NCI-H1048 (cell line): ENCODE measurements at places on chromosomes 16 and 17.

- DNase-seq: no peak
These were observed 1.4 kb downstream of the RETREG3 start for GRCh38 chr17:42607769-42608168.

- DNase-seq: no peak
These were observed 2.3 kb downstream of the LIMD2 start for GRCh38 chr17:63697341-63698286.

- no peak for DNase-seq
These were observed 2.5 kb downstream of the SSH2 start for GRCh38 chr17:29927546-29927945.

GRCh38 chr17:68396226-68397107 is 60.8 kb downstream of the WIPI1 start:
- no peak for DNase-seq

GRCh38 chr16:1781254-1781653 is 1.1 kb downstream of the SPSB3 start:
- DNase-seq: no peak

GRCh38 chr17:35011671-35012216 is 31.4 kb downstream of the LIG3 start:
- no peak for DNase-seq

DNA sequence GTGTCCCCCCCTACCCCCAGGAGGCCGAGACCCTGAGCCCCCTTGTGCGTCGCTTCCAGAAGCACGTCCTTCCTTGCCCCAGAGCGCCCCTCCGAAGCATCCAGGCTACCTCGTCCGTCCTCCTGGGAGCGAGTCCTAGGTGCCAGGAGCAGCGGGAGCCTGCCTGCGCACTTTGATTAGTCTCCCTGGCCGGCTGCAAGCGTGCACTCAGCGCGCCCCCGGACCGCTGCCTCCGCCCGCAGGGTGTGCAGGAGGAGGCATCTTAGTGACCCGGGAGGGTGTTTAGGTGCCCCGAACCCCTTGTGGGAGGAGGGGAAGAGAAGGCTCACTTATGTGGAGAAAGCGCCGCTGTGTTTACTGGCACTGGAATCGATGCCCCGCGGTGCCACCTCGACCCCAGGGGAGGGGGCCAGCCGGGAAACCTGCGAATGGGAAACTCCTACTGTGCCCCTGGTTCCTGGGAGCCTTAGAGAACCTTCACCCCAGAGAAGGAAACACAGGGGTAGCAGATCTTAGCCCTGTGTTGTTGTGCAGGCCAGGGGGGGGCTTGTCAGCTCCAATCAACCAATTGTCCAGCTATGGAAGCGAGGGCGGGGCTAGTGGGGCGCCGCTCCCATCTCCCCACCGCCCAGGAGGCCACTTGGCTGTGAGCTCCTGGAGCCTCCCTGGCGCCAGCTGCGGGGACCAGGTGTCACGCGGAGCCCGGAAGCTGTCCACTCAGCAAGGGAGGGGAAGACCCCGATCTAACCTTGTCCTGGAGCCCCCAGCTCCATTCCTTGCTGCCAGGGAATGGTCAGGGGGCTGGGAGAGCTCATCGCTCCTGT is 922.8 kb upstream of the EEF2KMT start:
- DNase-seq: no peak

GRCh38 chr16:83599789-83600462 is 207.9 kb upstream of the HSBP1 start:
- no peak for DNase-seq

DNA sequence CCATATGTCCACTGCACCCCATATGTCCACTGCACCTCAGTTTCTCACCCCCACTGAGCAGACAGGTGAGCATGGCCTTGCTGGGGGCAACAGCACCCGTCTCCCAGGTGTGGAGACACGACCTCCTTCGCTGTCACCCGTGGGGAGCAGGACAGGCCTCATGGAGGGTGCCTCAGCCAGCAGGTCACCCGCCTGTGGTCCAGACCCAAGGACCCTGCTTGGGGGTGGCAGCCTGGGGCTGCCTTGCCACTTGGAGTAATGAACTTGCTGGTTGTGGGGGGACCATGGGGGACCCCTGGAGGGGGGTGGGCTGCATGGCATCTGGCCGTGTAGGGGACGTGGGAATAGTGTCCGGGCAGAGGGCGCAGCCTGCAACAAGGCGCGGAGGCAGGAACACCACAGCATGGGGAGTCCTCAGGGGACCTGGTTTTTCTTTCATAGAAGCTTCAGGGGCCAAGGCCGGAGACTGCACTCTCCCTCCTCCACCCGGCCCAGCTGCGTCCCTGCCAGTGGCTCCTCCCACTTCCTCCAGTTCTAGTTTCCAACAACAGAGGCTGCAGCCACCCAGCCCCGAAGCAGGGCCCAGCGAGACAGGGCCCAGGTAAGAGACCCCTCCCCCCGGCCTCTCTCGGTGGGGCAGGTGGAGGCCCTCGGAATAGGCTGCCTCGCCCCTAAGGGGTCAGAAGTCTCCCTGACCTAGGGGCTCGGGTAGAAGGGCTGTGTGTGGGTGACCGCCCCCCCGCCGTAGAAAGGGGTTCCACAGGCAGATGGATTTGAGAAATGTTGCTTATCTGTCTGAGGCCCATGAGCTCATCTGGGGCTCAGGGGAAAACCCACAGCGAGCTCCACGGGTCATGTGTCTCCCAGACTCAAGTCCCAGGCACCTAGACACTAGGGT is at the start of gene NHLRC4:
TSS of gene NHLRC4 (plus strand) at position 531 of the 898 bp plus-strand sequence. CDS start 1,043 bp downstream, outside the sequence.
- no peak for DNase-seq

GRCh38 chr17:43530288-43531081 is 15.7 kb downstream of the ETV4 start:
- DNase-seq: peak; percentile 86

- DNase-seq: no peak
These were observed 12.2 kb downstream of the CCR7 start for GRCh38 chr17:40552806-40553693.

DNA sequence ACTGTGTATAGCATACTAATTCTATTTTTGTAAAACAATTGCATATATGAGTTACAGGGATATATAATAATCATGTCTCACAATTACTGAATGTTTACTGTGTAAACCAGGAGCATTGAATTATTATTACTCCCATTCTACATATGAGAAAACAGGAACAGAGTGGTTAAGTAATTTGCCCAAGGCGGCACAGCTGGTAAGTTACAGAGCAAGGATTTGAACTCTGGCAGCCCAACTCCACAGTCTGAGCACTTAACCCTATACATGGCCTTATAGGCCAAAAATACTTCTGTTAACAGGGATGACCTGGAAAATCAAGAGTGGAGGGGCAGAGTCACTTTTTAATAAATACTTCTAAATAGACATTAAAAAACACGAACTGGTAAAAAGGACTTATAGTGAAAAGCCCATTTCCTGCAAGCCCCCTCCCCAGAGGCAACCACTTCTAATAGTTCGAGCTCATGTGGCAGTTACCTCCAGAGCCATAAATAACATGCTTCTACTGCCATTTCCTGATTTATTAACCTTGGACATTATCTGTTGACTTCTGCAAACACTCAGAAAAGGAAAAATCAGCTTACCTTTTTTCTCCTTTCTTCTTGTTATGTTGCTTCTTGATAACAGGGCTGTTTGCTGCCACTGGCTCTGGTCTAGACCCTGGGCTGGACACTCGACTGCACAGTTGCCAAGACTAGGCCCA is 22.1 kb upstream of the ADGRG1 start:
- DNase-seq: no peak
